ENCODE measurements at places on chromosomes 5 and 9.
A peak's percentile ranks its signal among the peaks of the same experiment; 100 is the strongest.

GRCh38 chr5:143156572-143156971, 246.9 kb downstream of the NR3C1 start:
- no peak for DNase-seq

DNA sequence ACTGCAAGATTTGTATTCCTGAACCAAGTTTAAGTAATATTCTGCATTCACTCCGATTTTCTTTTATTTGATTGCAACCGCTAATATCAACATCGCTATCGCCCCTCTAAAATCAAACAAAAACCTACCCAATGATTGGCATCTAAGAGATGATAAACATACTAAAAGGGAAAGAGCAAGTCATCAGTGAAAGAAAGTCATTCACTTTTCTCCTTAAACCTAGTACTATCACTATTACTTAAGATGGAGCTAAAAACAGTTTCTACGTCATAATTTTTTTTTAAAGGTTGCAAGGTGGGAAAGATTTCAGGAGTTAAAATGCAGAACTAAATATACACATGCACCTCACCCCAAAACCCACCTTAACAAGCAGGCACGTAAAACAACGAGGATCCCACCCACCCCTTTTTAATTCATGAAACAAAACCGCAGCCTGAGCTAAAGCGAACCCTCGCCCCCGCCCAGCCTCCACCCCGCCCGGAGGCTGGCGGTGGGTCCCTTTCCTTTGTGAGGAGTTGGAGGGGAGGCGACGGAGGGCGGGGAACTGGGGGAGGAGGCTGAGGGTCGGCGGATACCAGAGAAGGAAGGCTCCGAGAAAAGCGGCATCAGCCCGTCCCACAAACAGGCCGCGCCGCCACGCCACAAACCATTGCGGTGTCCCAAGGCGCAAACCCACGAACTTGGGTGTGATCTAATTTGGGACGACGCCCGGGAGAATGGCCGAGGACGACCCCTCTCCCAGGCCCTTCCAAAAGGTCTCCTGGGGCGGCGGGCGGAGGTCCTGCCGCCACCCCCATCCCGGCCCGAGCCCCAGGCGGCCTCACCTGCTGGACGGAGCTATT, 861 bp downstream of the UBQLN1 start:
- DNase-seq: peak; percentile 80

DNA sequence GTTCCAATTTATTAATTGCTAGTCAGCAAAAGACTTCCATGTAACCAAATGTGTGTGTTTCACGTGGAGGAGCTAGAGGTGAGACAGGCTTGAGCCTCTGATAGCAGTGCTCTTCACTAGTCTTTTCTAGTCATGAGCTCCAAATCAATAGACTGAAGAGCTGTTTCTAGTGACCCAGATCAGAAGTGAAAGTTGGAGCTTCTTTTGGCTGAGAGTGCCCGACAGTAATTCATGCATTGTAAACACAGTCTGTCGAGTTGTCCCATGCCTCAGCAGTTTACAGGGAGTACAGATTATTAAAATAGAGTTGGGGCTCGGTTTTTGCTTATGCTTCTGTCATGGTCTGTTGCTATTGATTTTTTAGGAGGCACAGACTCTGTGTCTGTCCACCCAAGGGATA, 793.1 kb downstream of the DTWD2 start:
- no peak for DNase-seq

DNA sequence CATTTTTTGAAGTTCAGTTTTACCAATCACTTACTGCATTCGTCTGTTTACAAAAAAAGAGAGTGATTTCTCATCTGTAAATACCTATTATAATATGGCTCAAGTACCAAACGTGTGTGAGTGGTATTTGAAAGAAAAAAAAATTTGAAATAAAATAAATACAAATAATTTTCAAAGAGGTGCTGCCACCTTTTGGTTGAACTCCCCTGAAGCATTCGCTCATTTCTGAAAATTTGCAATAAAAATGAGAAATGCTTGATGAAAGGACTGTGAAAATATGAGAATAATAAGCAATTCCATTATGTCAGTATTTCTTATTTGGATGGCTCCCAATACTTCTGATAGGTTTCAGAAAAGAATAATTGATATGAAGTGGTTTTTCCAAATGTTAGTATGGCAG, 409.9 kb downstream of the CTNND2 start:
- no peak for DNase-seq

- DNase-seq: no peak
Observed at GRCh38 chr5:142767911-142768310, 2.3 kb upstream of the ARHGAP26 start.

DNA sequence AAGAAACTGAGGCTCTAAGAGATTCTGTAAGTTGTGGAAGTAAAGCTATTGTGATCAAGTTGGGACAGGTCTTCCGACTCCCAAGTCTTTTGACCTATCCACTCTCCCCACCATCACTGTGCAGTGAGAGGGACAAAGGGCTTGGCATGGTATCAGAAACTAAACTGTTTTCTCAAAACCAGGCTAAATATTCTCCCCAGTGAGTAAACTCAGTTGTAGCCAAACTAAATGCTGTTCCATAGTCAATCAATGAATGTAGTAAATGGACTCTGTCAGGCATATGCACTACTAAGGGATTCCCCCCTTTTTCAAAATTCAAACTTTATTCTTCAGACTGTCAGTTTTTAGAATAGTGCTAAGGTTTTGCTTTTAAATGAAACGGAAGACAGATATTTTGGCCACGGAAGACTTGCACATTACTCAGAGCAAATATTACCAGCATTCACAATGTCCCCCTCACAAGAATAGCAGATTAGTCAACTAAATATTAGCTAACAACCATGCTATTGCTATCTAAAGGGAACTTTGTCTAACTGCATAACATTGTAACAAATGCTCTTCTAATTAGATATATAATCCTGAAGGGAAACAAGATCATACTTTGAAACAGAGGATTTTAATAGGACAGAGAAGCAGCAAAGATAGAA, 7.1 kb downstream of the PRKAA1 start:
- DNase-seq: no peak

- DNase-seq: no peak
Observed at GRCh38 chr5:124279146-124279876, 467.1 kb downstream of the ZNF608 start.

DNA sequence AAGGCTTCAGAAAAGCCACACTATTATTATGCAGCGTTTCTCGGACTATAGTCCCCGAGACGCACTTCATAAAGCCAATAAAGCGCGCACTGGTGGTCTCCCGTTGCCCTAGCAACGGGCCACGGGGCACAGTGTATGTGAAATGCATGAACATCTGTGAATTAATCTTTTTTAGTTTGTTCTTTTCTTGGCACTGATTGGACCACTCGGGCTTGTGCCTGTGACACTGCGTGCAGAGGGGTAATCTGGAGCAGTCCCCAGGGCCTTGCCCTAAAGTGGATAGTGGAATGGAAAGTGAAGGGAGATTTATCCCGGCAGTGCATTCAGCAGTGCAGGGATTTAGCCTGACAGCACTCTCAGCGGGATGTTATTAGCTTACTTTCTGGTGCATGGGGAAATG, 92.1 kb downstream of the TLE4 start:
- peak; percentile 79 for DNase-seq

DNA sequence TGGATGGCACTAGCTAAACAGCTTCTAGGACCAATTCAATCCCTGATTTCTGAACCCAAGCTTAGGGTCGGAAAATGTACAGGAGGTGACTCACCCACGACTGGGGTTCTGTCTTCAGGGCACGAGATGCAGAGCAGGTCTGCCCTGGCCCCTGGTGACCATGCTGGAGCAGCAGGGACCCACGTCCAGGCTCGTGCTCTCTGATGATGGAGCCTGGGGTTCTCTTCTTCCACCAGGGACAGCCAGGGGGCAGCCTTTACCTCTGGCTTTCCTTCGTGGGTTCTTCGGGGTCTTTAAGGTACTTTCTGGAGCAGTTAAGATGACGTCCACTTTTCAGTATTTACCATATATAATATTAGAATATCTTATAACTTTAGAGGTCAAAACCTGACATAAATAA, 2.1 kb downstream of the CFAP77 start:
- peak; percentile 22 for DNase-seq

GRCh38 chr9:135486267-135487065, 6.9 kb downstream of the PPP1R26 start:
- DNase-seq: no peak

DNA sequence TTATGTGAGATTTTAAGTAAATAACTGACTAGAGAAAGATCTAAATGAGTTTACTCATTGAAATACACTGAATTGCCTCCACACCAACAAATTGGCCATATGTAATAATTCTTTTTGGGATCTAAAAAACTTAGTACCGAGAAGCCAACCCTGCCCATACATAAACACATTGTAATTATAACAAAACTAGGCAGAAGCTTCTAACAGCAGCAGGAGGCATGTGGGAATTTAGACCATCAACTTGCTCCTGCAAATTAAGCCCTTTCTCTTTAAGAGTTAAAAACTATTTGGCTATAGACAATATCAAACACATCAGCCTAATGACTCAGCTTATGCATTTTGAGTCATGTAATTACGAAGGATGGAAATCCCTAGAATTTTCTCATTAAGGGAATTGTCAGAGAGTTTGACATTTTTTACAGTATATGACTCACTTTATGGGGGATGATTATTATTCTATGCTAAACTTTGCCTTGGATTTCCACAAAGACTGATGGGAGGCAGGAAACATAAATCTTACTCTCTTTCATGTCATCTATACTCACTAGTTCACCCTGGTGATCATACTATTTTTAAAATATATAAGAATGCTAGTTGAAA, 1.0 kb downstream of the IL7R start:
- no peak for DNase-seq

GRCh38 chr9:90423661-90424193, 218.9 kb downstream of the DIRAS2 start:
- DNase-seq: no peak

DNA sequence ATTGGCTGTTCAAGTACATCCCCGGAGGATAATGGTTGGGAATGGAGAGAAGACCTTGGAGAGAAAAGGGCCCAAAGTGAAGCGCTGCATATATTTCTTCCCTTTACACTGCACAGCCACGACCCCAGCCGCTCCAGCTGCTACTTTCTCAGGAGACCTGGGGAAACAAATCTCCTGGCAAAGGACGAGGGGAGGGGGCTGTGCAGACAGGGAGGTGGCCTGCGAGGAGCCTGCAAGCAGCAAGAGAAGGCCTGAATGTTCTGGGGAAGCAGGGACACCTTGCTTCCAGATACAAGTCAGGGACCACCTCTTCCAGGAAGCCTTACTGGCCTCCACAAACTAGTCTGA, 739 bp upstream of the PDLIM4 start:
- DNase-seq: no peak

- peak; percentile 46 for DNase-seq
Observed at GRCh38 chr9:113299800-113300292, 3.3 kb downstream of the RNF183 start.

DNA sequence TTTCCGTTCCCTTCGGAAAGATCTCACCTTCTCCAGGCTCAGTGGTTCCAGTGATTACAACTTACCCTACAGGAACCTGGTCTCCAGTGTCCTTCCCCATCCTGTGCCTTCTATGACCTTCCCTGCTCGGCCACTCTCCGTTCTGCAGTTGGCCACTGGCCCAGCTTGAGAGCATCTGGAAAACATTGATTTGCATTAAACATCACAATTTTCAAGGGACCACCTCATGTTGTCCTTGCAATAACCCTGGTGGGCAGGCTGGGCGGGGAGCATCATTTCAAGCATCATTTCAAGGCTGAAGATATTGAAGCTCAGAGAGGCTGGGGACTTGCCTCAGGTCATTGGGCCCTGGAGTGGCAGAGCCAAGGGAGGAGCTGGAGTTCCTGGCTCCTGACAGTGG, 177.4 kb downstream of the SEC61B start:
- no peak for DNase-seq

DNA sequence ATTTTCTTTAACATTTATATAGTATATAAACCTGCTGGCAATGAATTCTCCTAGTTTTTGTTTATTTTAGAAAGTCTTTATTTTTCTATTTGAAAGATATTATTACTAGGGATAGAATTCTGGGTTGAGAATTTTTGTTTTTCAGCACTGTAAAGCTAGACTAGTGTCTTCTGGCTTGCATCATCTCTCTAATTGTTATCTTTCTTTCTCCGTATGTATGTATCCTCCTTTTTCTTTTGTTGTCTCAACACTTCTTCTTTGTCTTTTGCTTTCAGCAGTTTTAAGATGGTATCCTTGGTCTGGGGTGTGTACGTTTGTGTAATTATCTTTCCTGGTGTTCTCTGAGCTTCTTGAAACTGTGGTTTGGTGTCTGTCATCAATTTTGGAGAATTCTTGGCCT, 48.8 kb downstream of the FBXO4 start:
- no peak for DNase-seq

- no peak for DNase-seq
Observed at GRCh38 chr5:64836190-64836755, 67.5 kb downstream of the CWC27 start.

GRCh38 chr9:672851-673250, 168.6 kb upstream of the DMRT1 start:
- DNase-seq: no peak

GRCh38 chr9:128787659-128788058, 606 bp downstream of the TBC1D13 start:
- DNase-seq: no peak

GRCh38 chr5:53792338-53792737, 231.9 kb downstream of the NDUFS4 start:
- DNase-seq: peak; percentile 82

GRCh38 chr9:68998812-68999211, 15.1 kb downstream of the PRKACG start:
- DNase-seq: no peak

DNA sequence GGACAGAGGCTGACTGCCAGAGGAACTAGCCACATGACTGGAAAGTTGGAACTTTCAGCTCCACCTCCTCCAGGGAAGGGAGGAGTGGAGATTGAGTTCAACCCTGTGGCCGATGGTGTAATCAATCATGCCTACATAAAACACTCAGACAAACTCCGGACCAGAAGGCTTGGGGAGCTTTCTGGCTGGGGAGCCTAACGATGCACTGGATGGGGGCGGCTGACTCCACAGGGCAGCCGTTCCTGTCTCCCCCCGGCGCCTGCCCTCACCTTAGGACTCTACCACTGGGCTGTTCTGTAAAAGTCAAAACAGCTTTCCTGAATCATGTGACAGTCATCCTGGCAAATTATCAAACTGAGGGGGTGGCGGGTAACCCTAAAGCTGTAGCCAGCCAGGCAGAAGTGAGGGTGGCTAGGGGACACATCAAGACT, 58.0 kb downstream of the GOLM1 start:
- DNase-seq: no peak

All from SJCRH30 (cell line).